ENCODE measurements at places on chromosomes 1 and 21. TPM values are rescaled to one million over a fixed set of nuclear protein-coding genes. Genes with fewer than 3 reads are reported as not detected.

- peaks cover 5% of the 10 kb centered on the region for H3K36me3 ChIP-seq
- DNase-seq: no peak
- no peak overlapping the region for H3K27ac ChIP-seq
- H3K4me1 ChIP-seq: no peaks in the 10 kb centered on the region
- H3K27me3 ChIP-seq: no peaks in the 10 kb centered on the region
- H3K4me3 ChIP-seq: no peak overlapping the region
Measured at GRCh38 chr1:38892976-38893375, 11.6 kb upstream of the GJA9 start.

DNA sequence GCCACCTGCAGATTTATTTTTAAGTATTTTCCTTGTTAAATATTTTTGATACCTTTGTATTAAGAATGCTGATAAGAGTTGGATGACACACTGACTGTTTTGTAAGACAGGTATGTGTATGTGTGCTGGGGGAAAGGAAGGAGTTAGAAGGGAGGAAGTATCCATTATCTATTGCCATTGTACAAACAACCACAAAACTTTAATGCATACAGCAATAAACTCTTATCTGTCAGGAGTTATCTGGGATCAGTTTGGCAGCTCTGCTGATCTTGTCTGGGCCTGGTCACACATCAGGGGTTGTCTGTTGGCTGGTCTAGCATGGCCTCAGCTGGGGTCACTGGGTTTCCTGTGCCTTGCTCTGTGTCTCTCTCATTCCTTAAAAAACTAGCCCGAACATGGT, 423.9 kb upstream of the USP24 start:
- no peaks in the 10 kb centered on the region for H3K4me1 ChIP-seq
- H3K27me3 ChIP-seq: no peaks in the 10 kb centered on the region
- H3K27ac ChIP-seq: no peak overlapping the region
- DNase-seq: no peak

GRCh38 chr1:3453203-3453761, 1.2 kb upstream of the ARHGEF16 start:
- peaks cover 33% of the 10 kb centered on the region for H3K27me3 ChIP-seq
- no peaks in the 10 kb centered on the region for H3K36me3 ChIP-seq
- peak; percentile 88 for DNase-seq
- H3K4me3 ChIP-seq: no peak overlapping the region

DNA sequence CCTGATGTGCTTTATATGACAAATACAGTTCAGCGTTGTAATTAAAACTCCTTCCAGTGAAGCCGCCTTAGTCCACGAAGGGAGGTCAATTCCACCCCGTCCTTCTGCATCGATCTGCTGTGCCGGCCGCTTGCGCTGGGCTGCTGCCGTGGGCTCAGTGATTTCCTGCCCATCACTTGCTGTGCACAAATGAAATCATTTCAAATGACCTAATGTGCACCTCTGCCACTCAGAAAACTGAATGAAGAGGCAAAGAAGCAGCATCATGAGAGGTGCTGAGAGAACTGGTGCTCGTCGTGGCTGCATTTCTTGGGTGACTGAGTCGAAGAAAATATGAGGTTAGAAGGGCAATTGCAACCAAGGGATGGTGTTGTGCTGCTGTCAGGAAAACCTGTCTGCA, 144.3 kb upstream of the SYT6 start:
- no peak for DNase-seq
- H3K4me1 ChIP-seq: no peaks in the 10 kb centered on the region
- H3K27ac ChIP-seq: no peak overlapping the region
- no peaks in the 10 kb centered on the region for H3K36me3 ChIP-seq
- H3K4me3 ChIP-seq: no peak overlapping the region

DNA sequence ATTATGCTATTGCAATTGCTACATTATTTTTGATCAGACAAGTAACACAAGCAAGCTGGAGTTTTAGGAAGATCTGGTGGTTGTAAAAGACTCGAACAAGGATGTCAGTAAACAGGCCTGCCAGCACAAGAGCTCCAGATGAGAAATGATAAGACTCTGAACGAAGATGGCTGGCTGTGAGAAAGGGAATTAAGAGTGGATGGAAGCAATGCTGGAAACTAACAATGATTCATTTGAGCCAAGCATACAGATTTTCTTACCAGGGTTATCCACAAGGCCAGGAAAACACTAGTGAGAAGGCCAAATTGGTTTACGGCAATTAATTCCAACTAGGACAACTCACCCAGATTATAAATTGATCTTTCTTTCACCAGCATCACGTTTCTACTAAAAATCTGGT, 54.2 kb downstream of the NRIP1 start:
- H3K36me3 ChIP-seq: peaks cover 8% of the 10 kb centered on the region
- peaks cover 20% of the 10 kb centered on the region for H3K4me1 ChIP-seq
- no peak overlapping the region for H3K4me3 ChIP-seq
- H3K27me3 ChIP-seq: no peaks in the 10 kb centered on the region
- no peak overlapping the region for H3K27ac ChIP-seq

DNA sequence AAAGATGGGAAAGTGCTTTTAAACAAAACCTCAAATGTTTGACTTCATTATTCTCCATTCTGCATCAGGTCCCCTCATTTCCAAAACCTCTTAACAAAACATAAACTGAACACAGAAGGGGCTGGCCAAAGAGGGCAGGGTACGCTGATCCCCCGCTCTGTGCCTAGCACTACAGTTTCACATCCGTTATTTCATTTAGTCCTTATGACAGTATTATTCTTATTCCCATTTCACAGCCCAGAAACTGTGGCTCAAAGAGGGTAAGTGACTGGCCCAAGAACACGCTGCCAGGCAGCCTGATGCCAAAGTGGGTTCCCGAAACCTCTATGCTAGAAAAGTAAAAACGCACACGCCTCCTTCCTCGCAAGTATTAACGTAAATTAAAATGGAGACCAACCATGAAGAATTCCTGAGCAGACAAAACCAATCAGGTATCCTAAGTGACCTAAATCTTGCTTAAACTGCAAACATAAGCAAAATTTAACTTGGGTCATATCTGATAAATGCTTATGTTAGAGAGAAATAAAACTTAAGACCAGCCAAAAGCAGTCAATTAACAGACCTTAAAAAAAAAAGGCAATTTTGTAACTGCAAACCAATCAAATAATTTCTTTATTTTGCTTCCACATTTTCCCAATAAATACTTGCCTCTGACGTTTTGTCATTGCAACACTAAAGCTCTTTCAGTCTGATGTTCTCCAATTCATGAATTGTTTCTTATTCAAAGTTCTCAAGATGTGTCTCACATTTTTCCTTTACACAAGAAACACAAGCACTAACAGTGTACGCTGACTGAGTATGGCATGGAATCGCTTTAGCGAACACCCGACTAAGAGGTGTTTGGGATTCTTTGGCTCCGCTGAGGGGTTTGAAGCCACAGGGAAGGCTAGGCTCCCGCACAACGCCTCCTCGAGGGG, 653 bp downstream of the CASP9 start:
- no peaks in the 10 kb centered on the region for H3K27me3 ChIP-seq
- H3K4me3 ChIP-seq: peak overlapping the region; percentile 69
- DNase-seq: peak; percentile 29
- H3K4me1 ChIP-seq: peaks cover 48% of the 10 kb centered on the region

DNA sequence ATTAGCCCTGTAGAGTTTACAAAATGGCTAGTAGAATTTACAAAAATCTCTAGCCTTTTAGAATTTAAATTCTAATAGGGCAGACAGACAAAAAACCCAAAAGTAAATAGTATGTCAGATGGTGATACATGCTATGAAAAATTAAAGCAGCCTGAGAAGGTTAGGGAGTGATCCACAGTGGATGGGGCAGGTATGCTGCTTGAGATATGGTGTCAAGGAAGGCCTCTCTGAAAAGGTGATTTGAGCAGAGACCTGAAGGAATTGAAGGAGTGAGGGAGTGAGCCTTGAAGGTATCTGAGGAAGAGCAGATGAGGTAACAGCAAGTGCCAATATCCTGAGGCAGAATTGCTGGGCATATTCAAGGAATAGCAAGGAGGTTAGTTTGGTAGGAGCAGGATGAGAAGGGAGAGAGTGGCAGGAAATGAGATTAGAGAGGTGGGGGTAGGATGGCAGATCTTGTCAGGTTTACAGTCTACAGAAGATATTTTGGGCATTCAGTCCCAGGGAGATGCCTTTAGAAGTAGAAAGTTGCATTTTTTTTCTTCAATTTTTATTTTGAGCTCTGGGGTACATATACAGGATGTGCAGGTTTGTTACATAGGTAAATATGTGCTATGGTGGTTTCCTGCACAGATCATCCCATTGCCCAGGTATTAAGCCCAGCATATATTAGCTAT, 40.8 kb upstream of the DPH5 start:
- no peak overlapping the region for H3K27ac ChIP-seq
- no peak for DNase-seq
- no peaks in the 10 kb centered on the region for H3K36me3 ChIP-seq
- H3K4me3 ChIP-seq: no peak overlapping the region
- H3K4me1 ChIP-seq: no peaks in the 10 kb centered on the region

- peak; percentile 70 for DNase-seq
- peaks cover 8% of the 10 kb centered on the region for H3K4me1 ChIP-seq
- peaks cover 5% of the 10 kb centered on the region for H3K27me3 ChIP-seq
- no peak overlapping the region for H3K27ac ChIP-seq
- H3K4me3 ChIP-seq: no peak overlapping the region
Measured at GRCh38 chr21:40386294-40386911, 460.6 kb downstream of the DSCAM start.

DNA sequence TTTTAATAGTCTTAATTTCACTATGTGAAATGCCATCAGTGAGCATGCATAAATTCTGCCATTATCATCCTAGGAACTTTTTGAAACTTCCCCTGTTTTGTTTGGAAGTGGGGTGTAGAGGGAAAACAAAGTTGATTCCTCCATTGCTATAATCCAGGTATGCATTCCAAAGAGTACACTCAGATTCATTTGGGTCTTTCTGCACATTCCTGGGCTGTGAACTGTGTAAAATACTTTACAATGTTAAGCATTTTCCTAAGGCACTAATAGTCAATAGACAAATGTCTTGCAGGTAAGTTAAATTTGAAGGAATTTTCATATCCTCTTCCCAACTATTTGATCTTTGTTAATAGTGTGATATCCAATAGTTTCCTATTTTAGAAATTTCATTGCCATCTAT, 36.2 kb downstream of the SGIP1 start:
- H3K4me1 ChIP-seq: no peaks in the 10 kb centered on the region
- H3K27me3 ChIP-seq: no peaks in the 10 kb centered on the region
- H3K4me3 ChIP-seq: no peak overlapping the region
- DNase-seq: no peak
- no peak overlapping the region for H3K27ac ChIP-seq

DNA sequence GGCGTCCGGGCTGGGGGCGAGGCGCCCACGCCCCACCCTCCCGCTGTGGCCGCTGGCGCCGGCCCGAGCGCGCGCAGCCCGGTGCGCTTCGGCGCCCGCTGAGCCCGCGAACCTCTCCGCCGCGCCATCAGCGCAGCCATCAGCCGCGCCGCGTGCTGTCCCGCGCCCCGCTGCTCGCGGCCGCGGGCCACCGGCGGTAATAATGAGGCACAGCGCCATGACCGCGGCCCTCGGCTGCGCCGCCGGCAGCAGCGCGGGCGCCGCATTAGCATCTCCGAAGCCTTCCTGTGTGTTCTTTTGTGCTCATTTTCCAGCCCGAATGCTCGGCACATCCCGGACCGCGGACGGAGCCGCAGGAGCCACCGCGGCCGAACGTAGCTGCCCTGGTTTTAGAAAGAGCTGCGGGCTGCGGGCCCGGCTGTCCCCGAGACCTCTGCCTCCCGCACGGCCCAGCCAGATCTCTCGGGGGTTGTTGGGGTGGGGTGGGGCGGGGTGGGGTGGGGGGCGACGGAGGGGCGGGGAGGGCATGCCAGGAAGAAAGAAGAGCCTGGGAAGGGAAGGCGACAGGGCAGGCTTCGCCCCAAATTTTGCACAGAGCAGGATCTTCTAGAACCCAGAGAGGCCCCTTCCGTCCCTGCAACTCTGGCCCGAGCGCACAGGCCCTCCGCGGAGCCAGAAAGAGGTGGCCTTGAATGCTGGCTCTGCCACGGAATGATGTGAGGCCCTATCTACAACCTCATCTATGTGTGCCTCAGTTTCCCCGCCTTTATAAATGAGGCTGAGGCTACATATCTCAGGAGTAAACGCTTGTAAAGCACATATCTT, 55.3 kb downstream of the RRAGC start:
- peak overlapping the region; percentile 48 for H3K4me3 ChIP-seq
- no peaks in the 10 kb centered on the region for H3K27me3 ChIP-seq
- H3K36me3 ChIP-seq: no peaks in the 10 kb centered on the region
- H3K4me1 ChIP-seq: peaks cover 6% of the 10 kb centered on the region
- H3K27ac ChIP-seq: no peak overlapping the region

DNA sequence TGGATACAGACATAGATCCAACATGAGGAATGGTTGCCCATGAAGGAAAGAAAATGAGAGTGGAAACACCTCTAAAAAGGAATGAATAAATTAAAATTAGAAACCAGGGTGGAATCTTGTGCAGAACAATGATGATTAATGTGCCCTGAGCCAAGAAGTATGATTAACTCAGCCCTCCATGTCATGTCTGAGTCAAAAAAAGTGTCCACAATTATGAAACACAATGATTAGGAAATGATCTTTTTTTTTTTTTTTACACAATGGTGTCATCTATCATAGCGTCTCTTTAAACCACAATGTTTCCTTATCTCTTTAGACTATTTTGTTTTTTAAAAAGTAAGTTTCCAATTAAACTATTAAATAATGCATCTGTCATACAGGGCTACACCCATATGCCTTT, 78.9 kb upstream of the RAB4A start:
- no peak for DNase-seq
- no peak overlapping the region for H3K27ac ChIP-seq
- H3K4me1 ChIP-seq: no peaks in the 10 kb centered on the region
- H3K27me3 ChIP-seq: no peaks in the 10 kb centered on the region

GRCh38 chr1:112985123-112985522, 29.1 kb upstream of the SLC16A1 start:
- no peak overlapping the region for H3K4me3 ChIP-seq
- no peaks in the 10 kb centered on the region for H3K36me3 ChIP-seq
- no peak overlapping the region for H3K27ac ChIP-seq
- no peaks in the 10 kb centered on the region for H3K27me3 ChIP-seq

GRCh38 chr1:162914601-162915000, 53.6 kb upstream of the CCDC190 start:
- H3K27ac ChIP-seq: no peak overlapping the region
- no peak overlapping the region for H3K4me3 ChIP-seq
- no peaks in the 10 kb centered on the region for H3K27me3 ChIP-seq
- DNase-seq: no peak
- H3K4me1 ChIP-seq: no peaks in the 10 kb centered on the region

TMEM240 gene
- total RNA-seq: 3.5 TPM

CD84 gene
- total RNA-seq: 6.1 TPM

CHI3L2 gene
- total RNA-seq: not detected

CLCA1 gene
- not detected for total RNA-seq

UBASH3A gene
- total RNA-seq: 4.6 TPM
